Fibroblast of lung (primary cell): ENCODE measurements at places on chromosomes 1 and 21. TPM values are rescaled to one million over a fixed set of nuclear protein-coding genes. Genes with fewer than 3 reads are reported as not detected.

DNA sequence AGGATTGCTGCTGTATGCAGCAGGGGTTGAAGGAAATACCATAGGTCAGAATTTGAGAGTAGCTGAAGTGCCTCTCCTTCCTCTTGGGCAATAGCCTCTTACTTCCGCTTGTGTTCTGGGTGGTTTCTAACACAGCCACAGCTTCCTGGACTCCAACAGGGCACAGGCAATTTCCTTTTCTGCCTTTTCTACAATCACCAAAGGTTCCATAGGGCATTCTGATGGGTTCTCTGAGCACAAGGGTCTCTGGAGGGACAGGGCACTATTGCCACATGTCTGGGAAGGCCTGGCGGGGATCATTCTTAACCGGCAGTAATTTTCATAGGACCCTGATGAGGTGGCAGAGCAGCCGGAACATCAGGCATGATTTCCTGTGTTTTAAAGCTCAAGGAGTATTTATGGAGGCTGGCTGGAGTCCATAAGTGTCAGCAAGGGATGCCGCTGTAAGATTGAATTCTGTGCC lies 5.5 kb upstream of the AGTRAP start:
- no peak for DNase-seq

Gene CD1D
- polyA plus RNA-seq, result not detected in 2 replicates

Gene OR6N1
- polyA plus RNA-seq, result not detected in 2 replicates

DNA sequence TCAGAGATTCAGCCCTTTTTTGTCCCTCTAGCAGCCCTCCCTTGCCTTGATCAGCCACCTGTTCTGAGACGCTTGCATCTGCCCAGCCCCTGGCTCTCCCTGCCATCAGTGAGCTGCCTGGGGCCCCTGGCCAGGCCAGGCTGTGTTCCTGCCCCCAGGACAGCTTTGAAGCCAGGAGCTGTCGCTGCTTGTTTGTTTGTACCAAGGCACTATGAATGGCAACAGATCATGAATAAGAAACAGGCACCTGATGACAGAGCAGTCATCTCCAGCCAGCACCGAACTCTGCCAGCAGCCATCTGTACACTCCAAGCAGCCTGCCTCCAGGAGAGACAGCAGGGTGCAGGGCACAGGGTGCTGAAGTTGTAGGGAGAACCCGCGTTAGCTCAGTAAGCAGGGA lies 8.1 kb upstream of the VWA5B1 start:
- DNase-seq, result no peak
